ENCODE measurements at places on chromosomes 13 and 19. TPM values are rescaled to one million over a fixed set of nuclear protein-coding genes. Genes with fewer than 3 reads are reported as not detected.

PALM3 gene
- 0.46 TPM for total RNA-seq

GPR183 gene
- 0.07 TPM for total RNA-seq

ZNF414 gene
- total RNA-seq = 7.5 TPM

SPHK2 gene
- 8.7 TPM for total RNA-seq

TMPRSS9 gene
- not detected for total RNA-seq

SCAF1 gene
- total RNA-seq = 22.7 TPM

KIR2DL3 gene
- not detected for total RNA-seq

CYP2F1 gene
- not detected for total RNA-seq

Measured in smooth muscle cell of the pulmonary artery (primary cell).